ENCODE measurements at places on chromosomes 2 and 18.
A peak's percentile ranks its signal among the peaks of the same experiment; 100 is the strongest.

- no peak for DNase-seq
Observed at GRCh38 chr2:231336236-231336635, 59.3 kb upstream of the B3GNT7 start.

DNA sequence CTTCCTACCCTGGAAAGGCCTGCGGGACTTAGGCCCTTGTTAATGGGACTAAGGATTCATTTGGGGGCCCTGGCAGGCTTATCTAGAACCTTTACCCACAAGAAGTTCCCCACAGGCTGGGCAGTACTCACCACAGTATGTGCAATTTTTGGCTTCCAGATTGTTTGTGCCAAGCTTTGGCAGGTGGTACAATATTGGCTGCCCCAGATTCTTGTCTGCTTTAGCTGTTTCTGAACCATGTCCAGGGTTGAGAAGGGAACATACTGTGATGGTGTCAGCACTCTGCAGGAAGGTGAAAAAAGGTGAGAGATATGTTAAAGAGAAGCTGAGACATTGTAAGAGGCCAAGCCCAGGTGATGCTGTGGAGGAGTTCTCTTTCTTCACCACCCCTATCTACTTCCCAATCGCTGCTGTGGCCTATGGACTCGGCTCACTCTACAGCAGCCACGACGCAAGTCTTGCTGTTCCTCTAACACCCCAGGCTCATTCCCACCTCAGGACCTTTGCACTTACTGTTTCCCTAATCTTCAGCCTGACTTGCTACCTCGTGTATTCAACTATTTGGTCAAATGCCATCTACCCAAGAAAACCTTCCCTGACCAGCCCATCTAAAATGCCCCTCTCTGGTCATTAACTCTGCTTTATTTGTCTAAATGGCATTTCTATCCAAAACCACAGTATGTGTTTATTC, 9.2 kb downstream of the SLC4A5 start:
- DNase-seq = no peak

GRCh38 chr2:150293771-150294170, 193.7 kb downstream of the RND3 start:
- no peak for DNase-seq

GRCh38 chr2:225471482-225471881, 72.0 kb downstream of the NYAP2 start:
- no peak for DNase-seq

GRCh38 chr2:208069186-208069585, 43.9 kb upstream of the PLEKHM3 start:
- no peak for DNase-seq

- DNase-seq = no peak
Observed at GRCh38 chr18:72502671-72503431, 41.3 kb downstream of the CBLN2 start.

GRCh38 chr18:68449292-68449691, 265.6 kb downstream of the TMX3 start:
- DNase-seq = no peak

DNA sequence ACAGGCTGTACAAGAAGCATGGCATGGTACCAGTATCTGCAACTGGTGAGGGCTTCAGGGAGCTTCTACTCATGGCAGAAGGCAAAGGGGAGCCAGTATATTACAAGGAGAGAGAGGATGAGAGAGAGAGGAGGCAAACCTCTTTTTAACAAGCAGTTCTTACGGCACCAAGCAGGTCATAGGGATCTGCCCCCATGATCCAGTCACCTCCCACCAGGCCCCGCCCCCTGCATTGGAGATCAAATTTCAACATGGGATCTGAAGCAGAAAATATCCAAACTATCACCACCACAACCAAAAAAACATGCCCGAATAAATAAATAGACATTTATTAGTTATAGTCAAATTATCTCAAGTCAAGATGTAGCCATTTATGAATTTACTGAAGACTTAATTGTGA, 14.5 kb upstream of the SLC35F5 start:
- no peak for DNase-seq

- no peak for DNase-seq
Observed at GRCh38 chr2:129575431-129575830, 404.0 kb upstream of the RAB6C start.

DNA sequence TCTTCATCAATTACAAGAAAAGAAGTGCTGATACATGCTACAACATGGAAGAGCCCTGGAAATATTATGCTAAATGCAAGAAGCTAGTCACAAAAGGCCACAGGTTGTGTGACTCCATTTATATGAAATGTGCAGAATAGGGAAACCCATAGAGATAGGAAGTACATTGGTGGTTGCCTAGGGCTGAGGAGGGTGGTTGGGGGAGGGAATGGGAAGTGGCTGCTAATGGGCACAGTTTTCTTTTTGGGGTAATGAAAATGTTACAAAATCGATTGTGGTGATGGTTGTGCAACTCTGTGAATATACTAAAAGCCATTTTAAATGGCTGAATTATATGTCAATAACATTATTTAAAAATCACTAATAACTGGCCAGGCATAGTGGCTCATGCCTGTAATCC, 24.3 kb upstream of the RESP18 start:
- DNase-seq = no peak

GRCh38 chr2:26469092-26469710, 8.7 kb downstream of the OTOF start:
- DNase-seq = peak; percentile 47

GRCh38 chr2:128279009-128279408, 39.7 kb downstream of the HS6ST1 start:
- no peak for DNase-seq

- no peak for DNase-seq
Observed at GRCh38 chr18:62371436-62371835, 46.3 kb downstream of the TNFRSF11A start.

- DNase-seq = no peak
Observed at GRCh38 chr2:25528173-25528572, 145.2 kb downstream of the DTNB start.

- no peak for DNase-seq
Observed at GRCh38 chr18:9825571-9826073, 60.2 kb upstream of the TXNDC2 start.

- DNase-seq = no peak
Observed at GRCh38 chr2:200404615-200405014, 98.1 kb downstream of the SPATS2L start.

DNA sequence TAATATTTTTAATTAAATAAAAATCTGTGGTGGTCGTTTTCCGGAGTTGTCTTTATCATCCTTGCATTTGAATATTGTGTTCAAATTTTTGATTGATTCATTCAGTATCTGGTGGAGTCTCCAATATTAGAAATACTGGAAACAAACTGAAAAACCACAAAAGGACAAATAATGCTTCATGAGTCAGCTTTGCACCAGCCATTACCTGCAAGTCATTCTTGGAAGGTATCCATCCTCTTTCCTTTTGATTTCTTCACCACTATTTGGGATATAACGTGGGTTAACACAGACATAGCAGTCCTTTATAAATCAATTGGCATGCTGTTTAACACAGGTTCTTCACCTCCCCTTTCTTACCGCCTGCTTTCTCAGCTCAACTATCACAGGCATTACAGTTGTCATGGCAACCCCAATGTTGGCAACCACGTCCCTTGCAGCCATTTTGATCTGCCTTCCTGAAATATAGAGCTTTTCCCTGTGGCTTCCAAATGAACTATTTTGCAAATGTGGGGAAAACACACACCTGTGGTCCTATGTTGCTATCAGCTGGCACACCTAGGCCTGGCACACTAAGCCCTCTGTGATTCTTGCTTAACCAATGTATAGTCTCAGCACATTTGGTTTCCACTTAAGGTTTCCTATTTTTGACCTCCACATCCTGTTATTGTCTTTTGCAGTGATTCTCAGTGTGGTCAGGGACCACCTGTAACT, 6.5 kb downstream of the CTLA4 start:
- DNase-seq = no peak

DNA sequence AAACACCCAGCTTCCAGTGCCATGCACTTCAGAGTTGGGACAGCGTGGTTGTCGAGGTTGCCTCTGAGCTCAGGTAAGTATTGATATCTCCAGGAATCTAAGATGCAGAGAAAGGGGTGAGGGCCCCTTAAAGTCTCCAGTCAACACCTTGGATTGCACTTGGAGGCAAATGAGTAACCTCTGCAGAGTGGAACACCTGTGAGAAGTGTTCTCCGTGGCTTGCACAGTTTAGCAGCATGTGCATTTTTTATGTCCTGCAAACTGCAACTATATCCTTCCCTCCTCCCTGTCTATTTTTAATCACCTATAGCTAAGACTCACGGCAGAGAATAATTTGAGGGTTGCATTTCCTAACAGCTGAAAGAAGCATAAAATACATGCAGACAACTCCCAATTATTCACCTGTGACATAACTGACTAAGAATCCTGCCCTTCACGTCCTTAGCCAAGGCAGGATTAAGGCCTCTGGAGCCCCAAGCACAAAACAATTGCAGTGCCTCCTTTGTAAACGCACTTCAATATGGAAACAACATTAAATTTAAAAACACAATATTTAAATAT, 1.6 kb upstream of the ZNF385B start:
- DNase-seq = no peak

GRCh38 chr2:94956797-94957391, 68.6 kb upstream of the MAL start:
- peak; percentile 37 for DNase-seq

DNA sequence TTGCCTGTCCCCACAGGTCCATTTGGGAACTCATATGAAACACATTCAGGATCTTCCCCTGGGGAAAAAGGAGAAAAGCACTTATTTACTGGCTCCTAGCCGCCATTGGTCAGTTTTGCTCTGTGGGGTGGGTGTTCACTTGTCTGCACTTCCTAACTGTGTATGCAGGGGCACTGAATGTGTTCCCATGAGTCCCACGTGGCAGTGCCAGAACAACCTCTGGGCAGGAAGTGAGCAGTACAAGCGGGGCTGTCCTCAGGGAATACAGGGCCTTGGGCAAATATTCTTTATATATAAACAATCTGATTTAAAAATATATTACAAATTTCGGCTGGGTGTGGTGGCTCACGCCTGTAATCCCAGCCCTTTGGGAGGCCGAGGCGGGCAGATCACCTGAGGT, 21.8 kb upstream of the CTIF start:
- DNase-seq = no peak

DNA sequence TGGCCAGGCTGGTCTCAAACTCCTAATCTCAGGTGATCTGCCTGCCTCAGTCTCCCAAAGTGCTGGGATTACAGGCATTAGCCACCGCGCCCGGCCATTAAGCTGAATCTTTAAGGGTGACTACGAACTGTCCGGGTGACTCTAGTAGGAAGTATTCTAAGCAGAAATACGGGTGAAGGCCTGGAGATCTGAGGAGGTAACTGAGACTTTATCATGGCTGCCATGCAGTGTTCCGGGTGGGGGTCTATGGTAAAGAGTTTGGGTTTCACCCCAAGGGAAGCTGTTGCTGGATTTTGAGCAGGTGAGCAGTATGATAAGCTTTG, 20.1 kb upstream of the ROCK2 start:
- no peak for DNase-seq

GRCh38 chr18:74994502-74995418, 214.2 kb downstream of the PTGR3 start:
- DNase-seq = peak; percentile 49
